ENCODE measurements at places on chromosomes 6 and 20.
A peak's percentile ranks its signal among the peaks of the same experiment; 100 is the strongest.

GRCh38 chr6:65000815-65001214, 706.2 kb downstream of the EYS start:
- DNase-seq, result no peak

GRCh38 chr6:328136-328670, 35.9 kb downstream of the DUSP22 start:
- no peak for DNase-seq

- DNase-seq, result peak; percentile 40
These were observed 45.0 kb downstream of the SLC23A2 start for GRCh38 chr20:4956200-4956810.

- DNase-seq, result no peak
These were observed 112.3 kb downstream of the RCAN2 start for GRCh38 chr6:46378882-46379416.

- no peak for DNase-seq
These were observed 31.8 kb downstream of the SLX4IP start for GRCh38 chr20:10466855-10467254.

GRCh38 chr20:45974896-45975565, 3.0 kb upstream of the ZNF335 start:
- DNase-seq, result no peak
